Umbilical cord (tissue), 2 donors: ENCODE measurements at places on chromosomes 5 and 9. TPM values are rescaled to one million over a fixed set of nuclear protein-coding genes. Genes with fewer than 3 reads are reported as not detected.

The EDIL3 gene
- 170 TPM for total RNA-seq

The DMRT2 gene
- 1.7 TPM for total RNA-seq

DNA sequence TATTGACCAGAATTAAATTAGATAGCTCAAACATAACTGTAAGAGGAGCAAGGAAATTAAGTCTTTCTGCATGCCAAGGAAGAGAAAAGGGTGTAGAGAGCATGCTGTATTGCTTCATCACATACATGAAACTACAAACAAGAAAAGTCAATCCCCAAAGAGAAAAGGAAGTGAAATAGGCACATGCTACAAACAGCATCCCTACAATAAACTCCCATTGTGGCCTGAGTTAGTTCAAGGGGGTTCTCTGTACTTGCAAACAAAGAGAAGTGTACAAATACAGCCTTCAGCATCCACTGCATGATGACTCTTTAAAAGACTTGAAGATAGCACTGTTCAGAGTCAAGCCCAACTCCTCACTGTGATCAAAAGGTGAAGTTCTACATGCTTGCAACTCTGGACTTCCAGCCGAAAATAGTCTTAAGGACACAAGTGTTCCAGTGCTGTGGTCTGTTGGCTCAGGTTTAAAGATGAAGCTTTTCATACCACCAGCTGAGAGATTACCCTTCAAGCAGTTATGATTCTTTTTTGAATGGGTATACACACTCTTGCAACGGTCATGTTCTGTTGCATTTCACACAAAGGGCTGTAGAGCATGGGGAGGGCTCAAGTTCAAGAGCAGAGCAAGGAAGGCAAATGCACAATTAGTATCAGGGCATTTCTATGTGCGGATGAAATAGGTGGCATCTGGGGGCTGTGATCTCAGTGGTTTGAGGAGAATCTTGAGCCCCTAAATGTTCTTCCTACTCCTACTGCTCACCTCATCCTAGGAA is 534.5 kb downstream of the EBF1 start:
- no peak for DNase-seq

The TSSK1B gene
- total RNA-seq, result 2.9 TPM

- no peak for DNase-seq
Observed at GRCh38 chr9:108083796-108084352, 594.3 kb upstream of the KLF4 start.

GRCh38 chr9:134650431-134651190 is 9.0 kb downstream of the COL5A1 start:
- DNase-seq, result no peak

GRCh38 chr9:105051897-105052296 is 123.9 kb upstream of the ABCA1 start:
- no peak for DNase-seq

DNA sequence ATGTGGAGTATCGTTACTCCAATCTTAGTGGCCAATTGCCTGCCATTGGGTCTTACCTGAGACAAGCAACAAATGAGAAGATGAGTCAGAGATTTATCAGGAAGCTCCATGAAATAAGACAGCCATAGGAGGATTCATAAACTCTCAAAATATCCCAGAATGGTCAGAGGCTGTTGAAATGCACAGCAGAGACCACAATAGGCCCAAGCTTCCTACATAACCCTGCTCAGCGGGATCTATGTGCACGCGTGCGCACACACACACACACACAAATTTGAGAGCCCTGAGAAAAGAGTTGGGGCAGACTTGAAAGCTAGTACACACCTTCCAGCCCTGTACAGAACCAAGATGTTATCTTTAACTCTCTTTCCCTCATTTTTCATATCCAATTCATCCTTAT is 9.8 kb downstream of the UIMC1 start:
- no peak for DNase-seq

GRCh38 chr9:38092200-38092524 is 23.1 kb upstream of the SHB start:
- DNase-seq, result no peak

DNA sequence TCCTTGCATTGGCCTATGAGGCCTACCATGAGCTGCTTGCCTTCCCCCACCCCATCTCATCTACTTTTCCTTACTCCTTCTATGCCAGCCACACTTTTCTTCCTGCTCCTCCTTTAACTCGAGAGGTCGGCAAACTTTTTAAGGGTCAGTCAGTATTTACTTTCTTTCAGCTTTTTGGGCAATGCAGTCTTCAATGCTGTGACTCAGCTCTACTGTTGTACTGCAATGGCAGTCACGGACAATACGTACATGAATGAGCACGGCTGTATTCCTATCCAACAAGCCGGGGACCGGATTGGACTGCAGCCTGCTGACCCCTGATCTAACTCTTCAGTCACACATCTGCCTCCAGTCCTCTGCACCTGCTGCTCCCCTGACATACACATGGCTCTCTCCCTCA is 602 bp upstream of the ACTL7A start:
- no peak for DNase-seq

- DNase-seq, result peak; percentile 20
Observed at GRCh38 chr5:148403344-148403743, 19.6 kb downstream of the FBXO38 start.
